Activated CD8-positive, alpha-beta memory T cell treated with anti-CD3 and anti-CD28 coated beads for 1 hour (primary cell): ENCODE measurements at places on chromosomes 6 and 20.

- DNase-seq: no peak
Measured at GRCh38 chr20:4569865-4570264, 151.8 kb upstream of the PRND start.

GRCh38 chr6:37456126-37456525 is 23.1 kb downstream of the CMTR1 start:
- DNase-seq: no peak

DNA sequence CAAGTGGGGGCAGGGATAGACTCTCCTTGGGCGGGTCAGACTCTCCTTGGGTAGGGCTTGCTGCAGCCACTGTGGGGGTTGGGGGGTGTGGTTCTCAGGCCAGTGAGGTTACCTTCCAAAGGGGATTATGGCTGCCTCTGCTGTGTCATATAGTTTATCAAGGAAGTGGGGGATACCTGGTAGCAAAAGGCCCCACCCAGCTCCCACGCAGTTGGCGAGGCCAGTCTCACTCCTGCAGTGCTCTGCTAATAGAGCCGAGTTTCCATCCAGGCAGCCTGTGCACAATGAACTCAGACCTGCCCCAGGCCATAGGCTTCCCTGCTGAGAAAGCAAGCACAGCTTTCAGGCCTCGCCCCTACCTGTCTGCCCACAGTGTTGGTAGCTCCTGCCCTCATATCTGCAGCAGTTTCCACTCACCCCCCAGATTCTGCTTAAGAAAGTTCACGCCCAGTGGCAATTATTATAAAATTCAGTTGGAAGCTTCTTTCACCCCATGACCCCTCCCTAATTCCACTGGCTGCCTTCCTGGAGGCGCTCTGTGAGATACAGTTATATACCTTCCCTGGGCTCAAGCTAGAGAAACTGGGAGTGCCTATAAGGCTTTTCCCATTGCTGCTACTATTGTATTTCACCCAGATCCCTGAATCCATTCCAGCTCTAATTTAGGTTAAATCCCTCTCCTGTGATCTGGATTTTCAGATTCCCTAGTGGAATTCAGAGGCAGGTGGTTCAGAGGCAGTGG is 56.1 kb downstream of the HDDC2 start:
- DNase-seq: no peak

GRCh38 chr6:38542031-38542430 is 97.7 kb downstream of the BTBD9 start:
- DNase-seq: no peak

DNA sequence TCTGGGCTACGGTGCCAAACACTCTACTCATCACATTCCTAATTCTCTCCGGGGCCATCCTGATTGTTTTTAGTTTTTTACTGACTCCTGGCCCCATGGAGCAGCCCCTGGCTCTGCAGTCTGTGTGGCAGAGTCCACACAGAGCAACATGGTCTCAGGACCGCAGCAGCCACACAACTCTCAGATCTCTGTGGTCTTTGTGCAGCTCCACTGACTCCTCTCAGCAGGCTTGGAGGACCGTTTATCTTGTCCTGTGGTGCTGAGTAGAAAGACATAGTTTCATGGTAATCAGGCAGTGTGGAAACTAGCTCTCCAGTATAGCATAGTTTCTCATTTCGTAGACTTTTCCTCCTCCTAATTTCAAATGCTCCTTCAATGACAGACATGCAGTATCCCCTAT is 168.4 kb downstream of the EDN1 start:
- no peak for DNase-seq

GRCh38 chr6:138258991-138259390 is 40.7 kb upstream of the PBOV1 start:
- no peak for DNase-seq

DNA sequence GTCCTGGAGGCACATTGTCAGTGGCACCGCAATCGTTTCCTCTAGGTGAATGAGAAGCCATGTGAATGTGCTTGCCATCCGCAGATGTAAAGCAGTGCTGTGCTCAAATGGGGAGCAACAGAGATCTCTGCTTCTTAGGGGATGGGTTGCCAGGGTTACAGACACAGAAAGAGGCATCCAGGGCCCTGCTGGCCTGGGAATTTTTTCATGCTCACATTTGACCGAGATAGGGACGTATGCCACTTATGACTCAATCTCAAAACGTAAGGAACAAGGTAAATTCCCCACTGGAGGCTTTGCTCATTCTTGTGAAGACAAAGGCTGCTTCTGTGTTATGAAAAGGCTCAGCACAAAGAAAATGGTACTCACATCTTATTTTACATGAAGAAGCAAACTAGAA is 11.0 kb downstream of the C6orf118 start:
- DNase-seq: no peak

- no peak for DNase-seq
Measured at GRCh38 chr6:79077715-79078074, 359 bp downstream of the PHIP start.

DNA sequence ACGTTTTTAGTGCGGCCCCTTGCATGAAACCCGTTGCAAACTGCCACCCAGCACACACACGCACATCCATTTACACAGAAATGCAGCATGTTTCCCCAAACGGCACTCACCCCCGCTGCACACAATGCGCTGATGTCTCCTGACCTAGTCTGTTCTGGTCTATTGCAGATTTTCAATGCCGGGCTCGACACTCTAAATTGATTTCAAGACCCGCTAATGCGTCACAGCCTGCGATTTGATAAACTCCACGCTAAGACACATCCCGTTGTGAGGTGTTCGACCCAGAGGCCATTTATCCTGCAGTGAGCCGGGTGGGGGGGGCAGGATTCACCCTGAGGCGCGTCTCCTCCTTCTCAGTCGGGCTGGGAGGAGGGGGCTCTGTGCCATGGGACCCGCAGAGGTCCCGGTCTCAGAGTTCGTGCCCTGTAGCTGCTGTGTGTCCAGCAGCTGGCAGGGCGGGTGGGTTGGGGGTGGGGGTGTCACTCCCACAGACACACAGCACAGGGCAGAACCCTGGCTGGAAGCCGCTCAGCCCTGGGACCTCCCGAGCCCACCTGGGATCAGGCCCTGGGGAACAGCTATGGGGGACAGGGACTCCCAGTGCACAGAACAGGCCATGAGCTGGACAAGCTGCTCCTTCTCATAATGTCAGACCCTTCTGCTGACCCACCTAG is 367.9 kb downstream of the PREX1 start:
- DNase-seq: no peak

DNA sequence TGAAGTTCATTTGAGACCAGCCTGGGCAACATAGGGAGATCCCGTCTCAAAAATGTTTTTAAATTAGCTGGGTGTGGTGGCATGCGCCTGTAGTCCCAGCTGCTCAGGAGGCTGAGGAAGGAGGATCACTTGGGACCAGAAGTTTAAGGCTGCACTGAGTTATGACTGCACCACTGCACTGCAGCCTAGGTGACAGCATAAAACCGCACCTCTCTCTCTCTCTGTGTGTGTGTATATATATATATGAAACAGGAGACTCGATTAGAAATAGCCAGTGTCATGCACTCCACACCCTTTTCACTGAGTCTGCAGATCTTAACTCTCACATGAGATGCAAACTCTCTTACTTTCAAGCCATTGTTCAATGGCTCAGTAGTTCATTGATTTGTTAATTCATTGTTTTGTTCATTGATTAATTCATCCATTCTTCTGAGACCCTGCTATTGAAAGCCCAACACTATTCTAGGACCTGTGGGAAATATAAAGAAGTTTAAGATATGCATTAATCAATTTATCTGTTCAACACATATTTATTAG is 52.4 kb upstream of the MRPS10 start:
- DNase-seq: no peak

GRCh38 chr6:168044521-168045130 is 34.4 kb downstream of the FRMD1 start:
- no peak for DNase-seq

DNA sequence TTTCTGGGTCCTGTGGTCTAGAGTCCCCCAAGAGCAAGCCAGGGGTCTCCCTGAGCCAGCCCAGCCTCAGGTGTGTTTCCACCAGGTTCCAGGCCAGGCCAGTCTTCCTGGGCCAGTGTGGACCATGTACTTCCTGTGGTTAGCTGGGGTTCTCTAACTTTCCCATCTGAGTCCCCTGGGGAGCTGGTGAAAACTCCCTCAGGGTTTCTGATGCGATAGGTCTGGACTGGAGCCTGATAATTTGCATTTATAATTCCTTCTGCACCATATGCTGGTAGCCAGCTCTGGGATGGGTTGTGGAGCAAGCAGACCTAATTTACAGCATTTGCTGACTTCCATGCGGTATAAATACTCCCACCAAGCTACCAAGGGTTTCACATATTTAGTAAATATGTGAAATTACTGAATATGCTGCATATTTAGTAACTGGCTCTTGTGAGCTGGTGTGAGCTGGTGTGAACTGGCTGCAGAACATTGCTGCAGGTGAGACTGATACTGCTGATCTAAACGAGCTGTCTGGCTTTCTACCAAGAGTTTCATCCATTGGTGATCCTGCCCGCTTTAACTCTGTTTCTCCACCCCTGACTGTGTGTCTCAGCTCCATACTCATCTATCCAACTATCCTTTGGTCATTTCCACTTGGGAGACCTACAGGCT is 62.6 kb downstream of the RIN2 start:
- no peak for DNase-seq

DNA sequence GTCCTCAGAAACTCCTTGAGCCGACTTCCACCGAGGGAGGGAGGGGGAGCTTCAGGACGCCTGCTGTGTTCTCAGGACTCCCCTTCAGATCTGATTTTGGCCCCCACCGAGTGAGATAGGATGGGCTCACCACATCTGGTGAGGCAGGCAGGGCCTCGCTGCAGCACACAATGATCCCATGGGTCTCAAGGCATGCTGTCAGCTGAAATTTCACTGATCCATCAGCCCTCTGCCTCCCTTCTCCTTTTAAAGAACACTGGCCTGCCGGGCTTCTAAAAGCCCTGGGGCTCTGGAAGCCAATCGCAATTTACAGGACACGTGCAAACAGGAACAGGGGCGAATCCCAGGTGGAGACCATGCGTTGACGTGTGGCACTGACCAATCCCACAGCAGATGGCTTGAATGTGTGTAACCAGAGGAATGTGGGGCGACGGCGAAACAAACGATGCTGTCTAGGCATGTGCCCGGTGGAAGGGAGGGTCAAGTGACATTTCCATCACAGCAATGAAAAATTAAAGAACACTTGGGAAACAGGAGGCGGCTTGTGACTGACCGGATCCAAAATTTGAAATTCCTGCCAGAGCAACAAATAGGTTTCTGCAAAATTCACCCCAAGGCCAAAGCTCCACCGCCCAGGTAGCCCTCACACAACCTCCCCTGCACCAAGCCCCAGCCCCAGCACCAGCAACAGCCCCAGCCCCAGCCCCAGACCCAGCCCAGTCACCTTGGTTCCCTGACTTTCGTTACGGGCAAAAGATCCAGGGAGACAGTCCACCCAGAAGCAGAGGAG is 167.1 kb upstream of the ZNF337 start:
- no peak for DNase-seq

GRCh38 chr6:108380876-108381275 is 86.0 kb downstream of the AFG1L start:
- DNase-seq: no peak

GRCh38 chr20:45235995-45236394 is 14.8 kb downstream of the SEMG2 start:
- no peak for DNase-seq

GRCh38 chr6:11771473-11772048 is 7.0 kb downstream of the ADTRP start:
- no peak for DNase-seq

DNA sequence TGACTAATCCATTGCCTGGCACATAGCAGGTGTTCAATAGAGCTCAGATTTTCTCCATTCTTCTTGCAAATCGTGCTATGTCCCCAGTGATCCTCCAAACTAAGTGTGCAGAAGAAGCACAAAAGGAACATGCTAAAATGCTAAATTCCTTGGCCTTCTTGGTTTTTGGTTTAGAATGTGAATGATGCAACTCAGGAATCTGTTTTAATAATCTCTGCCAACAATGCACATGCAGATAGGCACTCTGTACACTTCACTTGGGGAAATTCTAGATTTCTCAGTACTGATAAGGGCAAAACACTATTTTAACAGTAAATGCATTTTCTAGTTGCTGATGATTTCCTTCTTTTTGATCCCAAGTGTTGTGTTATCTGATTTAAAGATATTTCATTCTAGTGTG is 35.2 kb downstream of the SLC22A1 start:
- no peak for DNase-seq

- DNase-seq: no peak
Measured at GRCh38 chr6:113394729-113395128, 462.4 kb upstream of the MARCKS start.

GRCh38 chr6:37426945-37427510 is 6.0 kb upstream of the CMTR1 start:
- no peak for DNase-seq

GRCh38 chr6:147078602-147079001 is 125.6 kb upstream of the STXBP5 start:
- no peak for DNase-seq

- no peak for DNase-seq
Measured at GRCh38 chr6:132190815-132191175, 210.5 kb downstream of the MOXD1 start.

DNA sequence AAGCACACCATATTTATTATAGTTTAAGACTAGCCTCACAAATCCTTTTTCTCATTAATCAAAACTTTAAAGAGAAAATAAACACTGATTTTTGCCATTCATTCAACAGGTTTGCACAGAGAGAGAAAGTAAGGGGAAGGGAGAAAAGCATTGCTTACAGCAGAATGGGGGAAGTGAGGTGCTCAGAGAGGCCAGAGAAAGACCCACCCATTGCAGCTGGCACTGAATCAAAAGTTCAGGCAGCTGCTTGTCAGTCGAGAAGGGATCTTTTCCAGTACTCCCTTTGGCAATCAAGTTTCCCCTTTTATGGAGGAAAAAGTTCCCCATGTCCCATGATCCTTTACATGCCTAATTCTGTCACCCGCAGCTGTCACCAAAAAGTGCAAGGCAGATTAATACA is 8.0 kb upstream of the CRISP2 start:
- DNase-seq: no peak

DNA sequence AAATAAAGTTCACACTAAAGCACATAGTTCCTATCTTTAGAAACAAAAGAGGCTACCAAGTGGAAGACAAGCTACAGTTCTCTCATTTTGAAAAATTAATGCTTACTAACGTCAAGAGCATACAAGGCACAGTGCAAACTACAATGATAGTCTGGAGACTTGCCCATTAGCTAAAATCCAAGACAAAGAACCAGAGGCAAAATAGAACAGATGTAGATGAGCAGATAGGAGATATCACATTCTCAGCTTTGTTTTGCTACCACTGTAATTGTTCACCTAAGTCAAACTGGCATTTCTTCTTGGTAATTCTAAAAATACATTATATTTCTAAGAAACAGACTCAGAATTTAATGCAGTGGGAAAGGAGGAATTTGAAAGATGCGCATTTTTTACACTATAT is 5.2 kb downstream of the TMEM30A start:
- no peak for DNase-seq

DNA sequence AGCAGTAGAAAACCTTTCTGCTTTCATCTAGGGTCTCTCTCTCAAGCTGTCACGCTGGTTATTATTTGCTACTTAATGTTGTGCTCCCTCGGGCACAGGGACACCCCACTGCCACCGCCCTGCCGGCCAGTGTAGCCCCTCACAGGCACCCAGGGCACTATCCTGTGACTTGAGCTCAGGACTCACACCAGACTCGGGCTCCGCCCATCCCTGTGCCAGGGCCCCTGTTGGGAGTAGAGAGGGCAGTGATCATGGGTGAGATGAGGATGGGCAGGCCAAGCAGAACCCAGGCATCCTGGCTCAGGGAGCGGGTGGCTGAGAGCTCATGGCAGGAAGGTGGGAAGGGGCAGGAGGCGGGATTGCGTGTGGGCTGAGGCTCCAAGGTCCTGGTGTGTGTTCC is 371.9 kb downstream of the ZFAND3 start:
- no peak for DNase-seq

GRCh38 chr20:4835244-4836177 is 113.8 kb downstream of the PRND start:
- DNase-seq: no peak

- no peak for DNase-seq
Measured at GRCh38 chr6:74805916-74806696, 399.7 kb downstream of the COL12A1 start.
